ENCODE measurements at places on chromosomes 1 and 21.

- no peak for DNase-seq
These were observed 1.4 kb upstream of the DENND2C start for GRCh38 chr1:114671011-114671938.

GRCh38 chr21:34270411-34270810 lies 93.4 kb upstream of the KCNE2 start:
- DNase-seq: no peak

DNA sequence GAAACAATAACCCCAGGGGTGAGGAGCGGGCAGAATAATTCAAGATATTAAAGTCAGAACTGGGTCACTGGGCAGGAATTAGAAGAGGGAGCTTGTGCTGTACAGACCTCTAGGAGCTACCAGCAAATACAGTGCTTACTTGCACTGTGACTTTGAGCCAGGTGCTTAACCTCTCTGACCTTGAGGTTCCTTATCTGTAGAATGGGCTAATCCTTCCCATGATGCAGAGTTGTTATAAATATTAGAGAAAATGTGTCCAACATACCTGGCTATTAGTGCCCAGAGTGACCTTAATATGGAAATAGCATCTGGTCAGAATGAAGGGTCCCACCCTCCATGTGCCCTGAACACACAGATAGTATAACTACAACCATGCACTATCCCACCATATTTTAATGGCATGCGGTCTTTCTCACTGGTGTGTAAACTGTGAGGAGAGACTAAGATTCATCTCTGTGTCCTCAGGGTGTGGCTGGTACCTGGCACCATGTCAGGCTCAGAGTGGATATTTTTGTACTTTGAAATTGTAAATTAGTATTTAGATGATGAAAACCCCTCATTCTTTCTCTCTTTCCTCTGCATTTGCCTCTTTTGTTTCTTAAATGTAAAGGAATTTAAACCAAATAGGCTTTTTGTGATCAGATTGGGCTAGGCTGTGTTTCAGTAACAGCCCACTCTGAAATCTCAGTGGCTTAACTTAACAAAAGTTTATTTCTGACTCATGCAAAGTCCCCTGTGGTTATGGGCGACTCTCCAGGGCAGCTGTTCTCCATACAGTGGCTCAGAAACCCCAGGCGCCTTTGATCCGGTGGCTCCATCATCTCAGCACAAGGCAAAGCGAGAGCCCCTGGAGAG lies 60.0 kb upstream of the ROR1 start:
- DNase-seq: peak; percentile 32

DNA sequence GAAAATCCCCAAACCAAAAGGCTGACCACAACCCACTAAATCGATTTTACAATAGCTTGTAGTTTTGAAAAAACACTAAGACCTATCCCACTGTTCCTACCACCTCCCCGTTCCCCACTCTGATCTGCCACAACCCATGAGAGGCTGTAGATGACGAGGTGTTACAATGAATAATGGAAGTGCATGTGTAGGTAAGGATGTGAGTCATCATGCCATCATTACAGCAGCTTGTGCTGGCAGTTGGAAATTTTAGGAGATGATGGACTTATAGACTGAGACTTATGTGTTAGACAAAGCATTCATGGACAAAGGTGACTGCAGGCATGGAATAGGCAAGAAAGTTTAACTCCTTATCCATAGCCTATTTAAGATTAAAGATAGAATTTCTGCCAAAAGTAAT lies 184.7 kb upstream of the CACYBP start:
- DNase-seq: no peak

GRCh38 chr1:99635664-99636063 lies 10.2 kb upstream of the PALMD start:
- no peak for DNase-seq

- DNase-seq: no peak
These were observed 19.9 kb upstream of the ARHGEF16 start for GRCh38 chr1:3434406-3435110.

DNA sequence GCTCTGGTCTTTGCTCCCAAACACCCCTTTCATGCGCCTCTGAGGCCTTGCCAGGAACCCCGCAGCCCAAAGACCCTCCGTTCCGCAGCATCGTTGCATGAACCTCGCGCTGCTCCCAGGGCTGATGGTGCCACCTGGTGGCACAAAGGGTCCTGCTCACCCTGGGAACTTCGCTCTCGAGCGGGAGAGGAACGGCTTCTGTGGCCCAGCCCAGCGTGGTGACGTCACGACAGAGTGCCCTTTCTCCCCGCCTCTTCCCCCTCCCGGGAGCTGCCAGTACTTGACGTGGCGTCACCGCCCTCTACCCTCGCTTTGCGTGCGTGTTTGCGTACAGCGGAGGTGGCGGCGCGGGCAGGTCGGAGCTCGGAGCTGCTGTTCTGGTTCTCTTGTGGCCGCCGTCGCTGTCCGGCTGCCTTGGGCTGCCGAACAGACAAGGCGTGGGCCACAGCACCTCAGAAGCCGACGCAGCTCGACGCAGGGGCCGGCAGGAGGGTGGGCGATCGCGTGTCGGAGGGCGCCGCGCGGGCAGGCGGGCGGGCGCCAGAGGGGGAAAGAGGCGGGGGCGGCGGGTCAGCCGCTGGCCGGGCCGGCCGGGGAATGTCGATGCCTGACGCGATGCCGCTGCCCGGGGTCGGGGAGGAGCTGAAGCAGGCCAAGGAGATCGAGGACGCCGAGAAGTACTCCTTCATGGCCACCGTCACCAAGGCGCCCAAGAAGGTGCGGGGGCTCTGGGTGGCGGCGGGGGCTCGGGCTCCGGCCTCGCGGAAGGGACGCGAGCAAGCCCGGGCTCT lies at the start of gene AHCYL1:
Gene AHCYL1, plus strand, starts transcription at position 310 of the 791 bp plus-strand sequence. Its CDS starts 288 bp downstream, at position 598.
- DNase-seq: peak; percentile 100

GRCh38 chr21:32653326-32653901 lies 41.2 kb upstream of the CFAP298 start:
- DNase-seq: no peak

DNA sequence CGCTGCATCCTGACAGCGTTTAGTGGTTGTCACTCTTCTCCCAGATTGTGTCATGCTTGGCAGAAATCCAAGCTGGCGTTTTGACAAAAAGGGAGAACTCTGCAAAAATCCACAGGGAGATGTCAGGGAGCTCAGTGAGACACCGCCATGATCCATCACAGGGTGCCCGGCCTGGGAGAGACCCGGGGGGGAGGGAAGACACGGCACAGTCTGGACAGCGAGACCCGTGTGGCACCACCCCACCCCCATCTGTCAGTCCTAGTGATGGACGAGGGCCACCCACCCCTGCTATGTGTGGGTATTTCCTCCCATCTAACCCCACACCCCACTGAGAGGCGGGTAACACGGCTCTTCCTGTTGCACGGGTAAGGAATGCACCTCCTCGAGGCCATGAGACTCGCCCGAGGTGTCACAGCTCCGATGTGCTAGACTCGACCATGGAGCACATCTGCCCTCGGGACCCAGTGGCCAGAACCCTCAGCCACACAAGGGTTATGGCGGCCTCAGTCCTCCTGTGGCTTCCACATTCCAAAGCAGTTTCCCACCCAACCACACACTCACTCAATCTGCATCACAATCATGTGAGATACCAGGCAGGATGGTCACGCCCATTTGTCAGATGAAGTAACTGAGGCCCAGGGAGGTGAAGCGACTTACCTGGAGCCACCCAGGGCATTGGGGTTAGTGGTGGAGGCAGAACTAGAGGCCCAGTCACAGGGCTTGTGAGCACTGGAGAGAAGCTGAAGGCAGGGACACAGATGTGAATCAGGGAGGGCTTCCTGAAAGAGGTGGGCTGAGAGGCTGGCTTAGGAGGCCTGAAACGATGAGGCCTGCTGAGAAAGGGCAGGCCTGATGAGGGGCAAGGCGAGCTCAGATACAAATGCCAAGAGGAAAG lies 688.5 kb downstream of the MATN1 start:
- DNase-seq: no peak

DNA sequence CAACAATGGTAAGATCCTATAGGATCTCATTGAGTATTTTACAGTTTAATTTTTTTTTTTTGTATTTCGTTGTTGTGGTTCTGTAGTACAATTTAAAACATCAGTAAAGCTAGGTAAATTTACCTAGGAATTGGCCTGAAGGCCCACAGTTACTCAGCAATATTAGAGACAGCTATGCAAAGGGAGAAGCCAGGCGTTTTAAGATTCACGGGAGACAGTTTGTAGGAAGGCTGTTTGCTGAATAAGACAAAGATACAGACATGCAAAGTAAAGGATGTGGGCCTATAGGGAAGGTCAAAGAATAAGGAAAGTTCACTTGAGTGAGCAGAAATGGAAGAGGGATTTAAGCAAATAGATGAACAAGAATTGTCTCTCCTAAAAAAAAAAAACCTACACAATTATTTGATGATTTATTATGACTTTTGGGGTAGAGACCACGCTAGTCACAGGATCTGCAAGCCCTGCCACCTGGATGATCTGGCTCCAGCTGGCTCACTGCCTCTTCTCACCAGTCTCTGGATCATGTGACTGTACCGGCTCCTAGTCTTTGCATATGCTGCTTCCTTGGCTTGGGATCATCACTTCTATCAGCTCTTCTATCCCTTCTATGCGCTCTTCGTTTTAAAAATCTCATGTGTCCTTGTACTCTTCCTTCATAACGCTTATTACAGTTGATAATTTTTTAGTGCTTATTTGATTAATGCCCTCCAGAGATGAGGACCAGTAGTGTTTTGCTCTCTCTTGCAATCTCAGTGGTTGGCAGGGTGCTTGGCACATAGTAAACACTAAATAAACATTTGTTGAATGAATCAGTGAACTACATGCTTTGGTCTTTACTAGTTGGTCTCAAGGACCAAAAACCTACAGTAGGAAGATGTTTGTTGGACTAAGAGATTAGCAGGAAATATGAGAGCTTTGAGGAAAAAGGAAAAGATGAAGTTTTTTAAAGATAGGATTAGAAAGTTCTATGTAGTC lies 14.1 kb downstream of the DYRK1A start:
- no peak for DNase-seq
